ENCODE measurements at places on chromosomes 11 and 22.

GRCh38 chr11:61164606-61165424, 3.6 kb upstream of the VPS37C start:
- no peak for DNase-seq

DNA sequence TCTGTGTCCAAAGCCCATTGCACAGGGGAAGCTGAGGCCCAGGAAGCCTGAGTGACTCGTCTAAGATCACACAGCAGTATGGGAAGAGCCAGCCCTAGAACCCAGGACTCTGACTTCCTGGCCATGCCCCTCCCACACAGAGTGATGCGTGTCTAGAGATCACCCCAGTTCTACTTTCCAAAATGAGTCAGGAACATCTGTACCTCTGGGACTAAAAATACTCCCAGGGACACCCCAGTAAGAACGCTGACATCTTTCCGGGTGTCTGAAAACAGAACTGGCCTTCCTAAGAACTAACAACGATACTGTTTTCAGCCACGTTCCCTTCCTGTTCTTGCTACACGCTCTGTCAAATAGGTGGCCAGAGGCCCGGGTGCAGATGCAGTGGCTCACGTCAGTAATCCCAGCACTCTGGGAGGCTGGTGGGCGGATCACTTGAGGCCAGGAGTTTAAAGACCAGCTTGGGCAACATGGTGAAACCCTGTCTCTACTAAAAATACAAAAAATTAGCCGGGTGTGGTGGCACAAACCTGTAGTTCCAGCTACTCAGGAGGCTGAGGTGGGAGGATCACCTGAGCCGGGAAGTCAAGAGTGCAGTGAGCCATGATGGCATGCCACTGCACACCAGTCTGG, 21.7 kb upstream of the PDGFB start:
- DNase-seq: no peak

- DNase-seq: no peak
Measured at GRCh38 chr11:112785149-112785548, 176.1 kb upstream of the NCAM1 start.

GRCh38 chr11:849951-850774, 7.5 kb downstream of the TSPAN4 start:
- no peak for DNase-seq

- DNase-seq: no peak
Measured at GRCh38 chr11:123145220-123145619, 49.8 kb downstream of the CLMP start.

DNA sequence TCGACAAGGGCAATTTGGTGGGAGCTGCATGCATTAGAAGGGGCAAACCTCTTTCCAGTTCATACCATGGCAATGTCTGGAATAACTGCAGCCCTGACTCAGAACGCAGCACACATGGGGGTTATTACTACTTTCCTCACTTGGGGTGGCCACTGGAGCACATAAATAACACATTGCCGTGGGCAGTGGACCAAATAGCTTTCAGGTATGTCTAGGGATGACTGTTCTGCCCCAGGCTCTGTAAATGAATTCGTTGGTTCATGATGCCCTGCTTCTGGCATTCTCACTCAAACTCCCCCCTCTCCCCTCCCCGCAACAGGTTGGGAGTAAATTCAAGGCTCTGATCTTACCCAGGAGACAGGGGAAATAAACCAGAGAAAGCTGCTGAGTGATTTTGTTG, 238.0 kb upstream of the PLET1 start:
- DNase-seq: no peak
